T-cell (primary cell): ENCODE measurements at places on chromosomes 5 and 9.

DNA sequence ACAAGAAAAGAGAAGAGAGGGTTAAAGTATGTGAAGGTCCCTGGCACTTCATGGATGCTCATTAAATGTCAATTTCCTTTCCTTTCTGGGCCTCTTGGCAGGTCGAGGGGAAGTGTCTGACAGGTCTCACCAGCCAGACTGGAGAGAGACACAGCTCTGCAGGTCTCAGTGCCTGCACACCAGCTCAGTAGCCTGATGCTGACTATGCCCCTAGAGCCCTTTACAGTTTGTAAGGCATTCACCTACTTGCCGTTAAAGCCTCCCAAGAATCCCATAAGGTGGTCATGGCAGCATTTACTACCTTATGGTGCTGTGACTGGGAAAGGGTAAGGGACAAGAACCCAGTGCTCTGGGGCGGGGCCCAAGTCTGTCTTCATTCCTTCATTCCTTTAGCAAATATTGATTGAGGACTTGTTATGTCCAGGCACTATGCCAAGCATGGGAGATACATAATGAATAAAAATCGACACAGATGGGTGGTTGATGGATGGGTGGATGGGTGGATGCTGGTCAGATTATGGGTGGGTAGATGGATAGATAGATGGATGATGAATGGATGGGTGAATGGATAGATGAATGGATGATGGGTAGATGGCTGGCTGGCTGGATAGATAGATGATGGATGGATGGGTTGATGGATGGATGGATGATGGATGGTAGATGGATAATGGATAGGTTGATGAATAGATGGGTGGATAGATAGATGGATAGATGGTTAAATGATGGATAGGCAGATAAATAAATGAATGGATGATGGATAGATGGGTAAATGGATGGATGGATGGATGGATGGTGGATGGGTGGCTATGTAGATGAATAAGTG, 21.3 kb upstream of the KIF12 start:
- H3K36me3 ChIP-seq: no peaks in the 10 kb centered on the region
- no peak for DNase-seq
- peaks cover 31% of the 10 kb centered on the region for H3K27me3 ChIP-seq

- no peak for DNase-seq
- H3K4me1 ChIP-seq: no peaks in the 10 kb centered on the region
- H3K4me3 ChIP-seq: no peak overlapping the region
- no peak overlapping the region for H3K27ac ChIP-seq
- H3K36me3 ChIP-seq: no peaks in the 10 kb centered on the region
These were observed 344.0 kb downstream of the PRR16 start for GRCh38 chr5:120808135-120808534.

GRCh38 chr5:81542242-81542641, 148.3 kb upstream of the ACOT12 start:
- no peak overlapping the region for H3K27ac ChIP-seq
- no peaks in the 10 kb centered on the region for H3K27me3 ChIP-seq
- no peaks in the 10 kb centered on the region for H3K36me3 ChIP-seq
- DNase-seq: no peak
- H3K4me1 ChIP-seq: no peaks in the 10 kb centered on the region

- DNase-seq: no peak
- no peak overlapping the region for H3K4me3 ChIP-seq
These were observed 170.6 kb upstream of the MRPS30 start for GRCh38 chr5:44637916-44638869.

DNA sequence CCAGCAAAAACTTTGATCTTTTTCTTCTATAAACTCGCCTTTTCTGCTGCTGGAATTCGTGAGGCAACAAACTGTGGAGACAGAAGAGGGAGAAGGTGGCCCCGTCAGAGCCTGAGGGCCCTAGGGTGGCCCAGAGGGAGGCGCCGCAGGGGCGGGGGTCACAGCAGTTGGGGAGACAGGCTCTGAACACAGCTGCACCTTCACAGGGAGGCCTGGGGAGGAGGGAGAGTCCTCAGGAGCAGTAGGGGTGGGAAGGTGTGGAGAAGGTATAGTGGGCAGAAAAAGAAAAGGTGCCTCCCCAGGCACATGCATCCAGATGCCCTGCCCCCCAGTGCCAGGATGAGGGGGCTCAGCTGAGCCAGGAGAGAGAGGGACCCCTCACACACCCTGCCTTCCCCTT, 15.1 kb downstream of the PHF19 start:
- no peak for DNase-seq
- no peak overlapping the region for H3K27ac ChIP-seq

- H3K4me1 ChIP-seq: no peaks in the 10 kb centered on the region
- DNase-seq: no peak
- no peak overlapping the region for H3K27ac ChIP-seq
- H3K4me3 ChIP-seq: no peak overlapping the region
- no peaks in the 10 kb centered on the region for H3K27me3 ChIP-seq
These were observed 279.1 kb downstream of the TLE1 start for GRCh38 chr9:81410201-81410600.
